Renal cortical epithelial cell (primary cell): ENCODE measurements at places on chromosomes 6 and 20.

- DNase-seq = no peak
Observed at GRCh38 chr6:6858533-6858982, 249.2 kb upstream of the RREB1 start.

- no peak for DNase-seq
Observed at GRCh38 chr20:59421089-59421488, 120.7 kb downstream of the EDN3 start.

- DNase-seq = peak; percentile 81
Observed at GRCh38 chr6:123925842-123926399, 122.3 kb downstream of the NKAIN2 start.

DNA sequence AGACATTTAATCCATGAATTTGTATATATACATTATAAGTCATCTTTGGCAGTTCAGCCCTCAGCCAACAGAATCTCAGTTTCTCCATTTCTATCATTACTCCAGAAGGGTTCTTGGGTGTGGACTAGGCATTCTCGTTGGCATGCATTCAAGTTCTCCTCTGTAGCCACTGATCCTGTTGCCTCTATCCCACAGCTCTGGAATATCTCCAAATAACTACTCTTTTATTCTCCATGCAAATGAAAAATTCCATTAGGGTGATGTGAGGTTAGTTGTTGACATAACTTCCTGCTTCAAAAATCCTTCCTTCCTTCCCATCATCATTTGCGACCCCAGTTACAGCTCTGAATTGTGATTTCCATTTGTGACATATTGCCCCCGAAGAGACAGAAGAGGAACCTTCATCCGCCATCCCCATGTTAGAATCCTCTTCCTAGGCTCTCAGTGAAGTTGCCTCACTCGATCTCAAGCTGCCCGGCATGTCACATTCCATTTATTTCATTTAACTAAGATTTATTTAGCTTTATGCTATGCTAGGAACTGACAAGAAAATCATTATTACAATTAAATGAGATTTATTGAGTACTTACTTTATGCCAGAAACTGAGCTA is 93.7 kb upstream of the EDN1 start:
- peak; percentile 73 for DNase-seq

DNA sequence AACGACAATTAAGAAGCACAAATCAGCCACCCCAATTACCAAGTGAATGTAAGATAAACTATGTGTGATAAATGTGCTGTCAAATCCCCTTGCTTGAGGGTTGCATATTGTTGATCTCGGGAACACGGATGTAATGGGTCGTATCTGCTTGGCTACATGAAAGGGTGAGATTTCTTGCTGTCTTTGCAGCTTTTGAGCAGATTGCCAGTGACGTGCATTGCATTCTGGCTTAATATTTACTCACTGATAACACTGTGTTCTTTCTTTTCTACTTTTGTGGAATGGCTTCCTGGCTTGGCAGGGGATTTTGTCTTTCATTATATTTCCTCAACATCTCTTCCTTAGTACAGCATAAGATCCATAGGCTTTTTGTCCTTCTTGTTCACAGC is 10.5 kb upstream of the FAM210B start:
- DNase-seq = no peak

- DNase-seq = peak; percentile 53
Observed at GRCh38 chr20:59938221-59938620, 1.9 kb downstream of the PPP1R3D start.

DNA sequence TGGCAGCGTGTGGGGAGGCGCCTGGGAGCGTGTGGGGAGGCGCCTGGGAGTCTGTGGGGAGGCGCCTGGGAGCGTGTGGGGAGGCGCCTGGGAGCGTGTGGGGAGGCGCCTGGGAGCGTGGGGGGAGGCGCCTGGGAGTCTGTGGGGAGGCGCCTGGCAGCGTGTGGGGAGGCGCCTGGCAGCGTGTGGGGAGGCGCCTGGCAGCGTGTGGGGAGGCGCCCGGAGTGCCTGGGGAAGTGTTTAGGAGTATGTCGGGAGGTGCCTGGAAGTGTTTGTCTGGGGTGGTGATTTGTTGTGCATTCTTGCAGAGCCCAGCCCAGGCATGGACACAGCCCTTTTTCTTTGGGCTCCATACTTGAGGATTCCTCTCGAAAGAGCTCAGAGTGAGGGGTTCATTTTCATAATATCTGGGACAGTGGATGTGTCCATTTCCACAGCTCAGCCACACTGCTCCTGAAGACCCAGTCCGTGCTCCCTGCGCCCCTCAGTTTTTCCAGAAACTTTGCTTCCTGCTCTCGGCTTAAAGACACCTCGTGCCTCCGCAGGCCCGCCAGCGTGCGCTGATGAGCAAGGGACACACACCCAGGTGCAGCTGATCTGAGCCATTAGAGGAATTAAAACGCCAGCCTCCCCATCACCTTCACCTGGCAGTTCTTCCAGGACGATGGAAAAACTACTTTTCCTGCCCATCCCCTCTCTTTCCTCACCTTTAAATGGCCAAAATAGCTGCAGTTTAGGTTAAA is 172.2 kb upstream of the THBS2 start:
- no peak for DNase-seq

DNA sequence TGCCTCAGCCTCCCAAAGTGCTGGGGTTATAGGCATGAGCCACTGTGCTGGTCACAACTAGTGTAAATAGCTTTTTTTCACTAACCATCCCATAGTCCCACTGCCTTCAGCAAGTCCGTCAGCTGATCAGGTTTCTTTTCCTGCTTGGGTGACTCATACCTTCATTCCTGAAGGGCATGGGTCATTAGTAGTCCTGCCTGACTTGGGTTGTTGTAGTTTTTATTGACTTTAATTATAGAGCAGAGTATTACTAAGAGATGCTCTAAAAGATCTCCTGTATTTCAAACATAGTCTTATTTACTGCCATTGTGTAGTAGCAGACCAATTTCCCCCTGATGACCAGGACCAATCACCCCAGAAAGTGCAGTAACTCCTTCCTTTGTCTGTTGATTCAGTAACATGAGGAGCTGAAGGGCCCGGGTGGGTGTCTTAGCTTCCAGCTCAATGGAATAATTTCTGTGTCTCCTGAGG is 25.8 kb downstream of the HLA-C start:
- DNase-seq = peak; percentile 99

DNA sequence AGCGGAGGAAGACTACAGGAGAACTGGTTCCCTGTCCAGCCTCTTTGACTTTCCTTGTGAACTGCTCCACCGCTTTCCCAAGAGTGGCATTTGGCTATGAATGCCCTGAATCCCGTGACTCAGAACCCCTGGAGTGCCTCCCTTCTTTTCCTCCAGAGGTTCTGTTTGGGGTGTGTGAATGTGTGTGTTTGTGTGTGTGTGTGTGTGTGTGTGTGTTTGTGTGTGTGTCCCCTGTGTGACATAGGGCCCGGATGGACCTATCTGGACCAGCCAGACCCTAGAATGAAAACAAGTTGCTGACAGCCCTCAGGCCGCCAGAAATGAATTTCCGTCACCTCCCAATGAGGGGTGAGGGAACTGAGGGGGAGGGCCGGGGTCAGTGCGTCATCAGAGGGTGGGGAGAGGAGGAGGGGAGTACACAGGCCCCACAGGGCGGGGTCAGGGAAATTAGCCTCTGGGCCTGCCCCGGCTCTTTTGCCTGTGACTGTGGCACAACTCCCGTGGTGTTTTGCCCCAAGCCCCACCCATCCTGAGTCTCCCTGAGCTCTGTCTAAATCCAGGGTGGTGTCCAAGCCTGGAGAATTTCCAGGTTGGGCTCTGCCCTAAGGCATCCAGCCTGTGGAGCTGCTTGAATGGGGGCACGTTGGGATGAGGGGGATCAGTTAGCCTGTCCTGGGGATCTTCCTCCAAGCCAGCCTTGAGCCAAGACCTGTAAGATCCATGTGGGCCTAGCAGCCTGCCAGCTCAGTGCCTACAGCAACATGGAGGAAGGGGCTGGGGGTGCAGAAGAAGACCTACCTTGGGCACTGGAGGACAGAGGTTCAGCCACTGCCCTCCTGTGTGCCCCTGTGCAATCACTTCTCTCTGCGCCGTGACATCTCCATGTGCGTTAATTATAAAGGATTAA is 15.2 kb upstream of the MRPS18A start:
- peak; percentile 94 for DNase-seq

- DNase-seq = peak; percentile 38
Observed at GRCh38 chr6:7621761-7622160, 31.8 kb downstream of the SNRNP48 start.

DNA sequence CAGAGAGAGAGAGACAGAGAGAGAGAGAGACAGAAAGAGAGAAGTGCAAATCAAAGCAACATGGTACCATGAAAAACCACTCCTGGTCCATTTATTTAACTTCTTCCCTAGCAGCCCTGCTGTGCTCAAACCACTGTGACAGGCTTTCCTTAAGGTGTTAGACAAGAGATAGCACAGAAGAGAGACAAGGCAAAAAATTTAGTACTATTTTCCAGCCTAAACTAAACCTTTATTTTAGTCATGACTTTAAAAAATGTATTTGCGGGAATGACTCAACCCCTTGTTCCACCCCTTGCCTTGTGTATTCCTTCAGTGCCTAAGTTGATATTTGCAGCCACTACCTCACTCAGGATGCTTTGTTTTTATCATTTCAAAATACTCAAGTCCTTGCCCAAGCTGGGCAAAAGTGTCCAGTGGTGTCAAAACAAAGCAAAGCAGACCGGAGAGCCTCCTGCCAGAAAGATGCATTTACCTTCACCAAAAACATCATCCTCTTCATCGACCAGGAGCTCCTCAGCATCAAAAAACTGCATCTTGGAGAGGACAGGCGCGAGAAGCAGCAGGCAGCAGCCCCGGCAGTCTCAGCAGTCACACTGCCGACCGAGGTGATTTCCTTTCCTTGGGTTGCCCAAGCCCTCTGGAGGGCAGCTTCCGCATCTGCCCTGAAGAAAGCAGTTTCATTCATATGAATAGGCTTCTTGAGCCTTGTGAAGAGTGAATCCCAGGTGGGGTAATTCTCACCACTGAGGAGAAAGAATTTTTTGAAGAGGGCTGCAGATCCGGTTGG is at the start of gene RIPOR2:
TSS of gene RIPOR2 (minus strand) at position 595 of the 787 bp plus-strand sequence. CDS start at position 533, 62 bp downstream.
- no peak for DNase-seq

DNA sequence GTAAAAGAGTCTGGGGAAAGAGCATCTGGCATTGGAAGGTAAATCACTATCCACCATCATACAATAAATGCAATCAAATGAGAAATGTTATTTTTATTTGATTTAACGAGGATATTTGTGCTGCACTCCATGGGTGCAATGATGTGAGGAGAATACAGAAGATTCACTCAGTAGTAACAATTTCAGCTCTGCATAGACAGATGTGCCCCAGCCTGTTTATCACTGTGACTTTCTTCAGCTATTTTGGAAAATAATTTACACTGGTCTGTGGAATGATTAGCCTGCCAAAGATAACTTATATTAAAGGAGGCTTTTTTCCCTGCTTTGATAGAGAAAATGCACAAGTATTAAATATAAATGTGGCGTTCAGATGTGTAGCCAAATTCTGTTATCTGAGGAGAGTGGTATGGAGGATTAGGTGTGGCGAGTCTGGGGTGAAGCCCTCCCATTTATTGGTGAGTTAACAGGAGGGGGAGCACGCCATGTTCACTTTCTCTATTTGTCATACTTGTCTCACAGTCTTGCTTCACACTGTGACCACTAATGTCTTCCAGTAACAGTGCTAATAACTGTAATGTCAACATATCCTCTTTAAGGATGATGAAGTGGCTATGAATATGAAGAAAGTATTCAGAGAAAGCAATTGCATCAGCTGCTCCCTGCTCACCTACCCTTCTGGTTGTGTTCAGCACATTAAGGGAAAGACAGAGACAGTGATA is 645.6 kb downstream of the MMUT start:
- DNase-seq = no peak

DNA sequence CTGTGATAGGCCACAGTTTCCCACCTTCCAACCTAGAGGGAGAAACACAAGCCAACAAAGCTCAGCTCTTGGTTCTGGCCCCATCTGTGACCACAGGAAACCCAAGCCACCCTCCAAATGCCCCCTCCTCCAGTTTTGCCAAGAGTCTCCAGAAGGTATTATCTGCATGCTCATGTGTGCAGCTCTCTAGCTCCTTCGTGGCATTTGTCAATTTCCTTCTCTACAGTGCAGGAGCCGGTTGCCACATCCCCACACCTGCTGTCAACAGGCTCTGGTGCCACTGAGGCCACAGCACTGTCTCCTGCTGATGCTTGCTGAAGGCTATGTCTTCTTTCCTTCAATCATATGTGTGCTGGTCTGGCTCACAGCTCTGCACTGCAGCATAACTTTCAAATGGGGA is 177.2 kb downstream of the CLIC5 start:
- no peak for DNase-seq

DNA sequence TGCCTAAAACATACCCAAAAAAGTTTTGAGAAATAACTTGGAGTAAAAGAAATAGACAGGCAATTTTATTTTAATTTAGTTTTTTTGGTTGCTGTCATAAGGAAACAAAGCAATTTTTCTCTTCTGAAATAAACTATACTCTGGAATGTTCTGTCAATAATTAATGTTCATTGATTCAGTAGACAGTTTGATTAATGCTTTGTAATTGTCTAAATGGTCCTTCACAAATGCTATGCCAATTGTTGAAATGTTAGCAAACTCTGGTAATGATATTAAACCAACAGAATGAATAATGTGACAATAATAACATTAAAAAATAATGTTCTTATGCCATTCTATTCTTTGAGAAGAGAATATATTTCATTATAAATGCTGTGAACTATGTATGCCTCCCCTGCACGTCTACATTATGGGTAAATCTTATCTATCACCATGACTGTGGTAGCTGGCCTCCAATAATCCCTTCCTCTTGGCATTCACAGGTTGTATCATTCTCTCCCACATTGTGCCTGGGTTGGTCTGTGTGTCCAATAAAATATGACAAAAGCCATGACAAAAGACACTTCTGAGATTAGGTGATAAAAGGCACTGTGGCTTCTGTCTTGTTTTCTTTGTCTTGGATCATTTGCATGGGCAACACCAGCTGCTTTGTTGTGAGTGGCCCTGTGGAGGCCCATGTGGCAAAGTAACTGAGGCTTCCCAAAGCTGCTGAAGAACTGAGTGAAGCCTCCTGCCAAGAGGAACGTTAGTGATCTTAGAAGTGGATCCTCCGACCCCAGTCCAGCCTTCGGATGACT is 25.1 kb downstream of the IL20RA start:
- no peak for DNase-seq

- DNase-seq = no peak
Observed at GRCh38 chr6:43937236-43938177, 167.5 kb downstream of the VEGFA start.

- peak; percentile 91 for DNase-seq
Observed at GRCh38 chr6:12033770-12034169, 21.7 kb downstream of the HIVEP1 start.

DNA sequence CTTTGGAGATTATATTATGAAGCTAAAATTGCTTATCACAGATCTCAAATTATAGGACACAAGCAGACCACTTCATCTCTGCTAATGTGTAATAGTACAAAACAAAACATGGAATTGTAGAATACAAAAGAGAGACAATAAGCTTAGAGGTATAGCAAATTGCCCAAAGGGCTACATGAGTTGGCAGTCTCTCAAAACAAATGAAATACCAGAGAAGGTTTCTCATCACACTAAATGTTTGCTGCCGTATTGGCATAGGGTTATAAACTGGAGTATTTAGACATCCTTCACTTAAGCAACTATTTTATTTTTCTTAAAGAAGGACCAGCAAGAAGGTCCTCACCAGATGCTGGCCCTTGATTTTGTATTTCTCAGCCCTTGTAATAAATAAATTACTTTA is 5.9 kb upstream of the EYA4 start:
- no peak for DNase-seq
